ENCODE measurements at places on chromosomes 6 and 20. TPM values are rescaled to one million over a fixed set of nuclear protein-coding genes. Genes with fewer than 3 reads are reported as not detected.

Gene QRSL1
- 15.8 TPM for total RNA-seq

Gene SLC32A1
- total RNA-seq = not detected

Gene EYS
- not detected for total RNA-seq

Gene BTN1A1
- total RNA-seq = not detected

- DNase-seq = no peak
- no peak overlapping the region for H3K4me3 ChIP-seq
- H3K27ac ChIP-seq = no peak overlapping the region
- H3K4me1 ChIP-seq = no peaks in the 10 kb centered on the region
Measured at GRCh38 chr6:76435174-76435573, 362.7 kb upstream of the IMPG1 start.

GRCh38 chr6:28922004-28922820 is 1.6 kb downstream of the TRIM27 start:
- peak overlapping the region; percentile 88 for H3K27ac ChIP-seq
- H3K36me3 ChIP-seq = peaks cover 49% of the 10 kb centered on the region
- peaks cover 41% of the 10 kb centered on the region for H3K4me1 ChIP-seq
- H3K4me3 ChIP-seq = peak overlapping the region; percentile 96

DNA sequence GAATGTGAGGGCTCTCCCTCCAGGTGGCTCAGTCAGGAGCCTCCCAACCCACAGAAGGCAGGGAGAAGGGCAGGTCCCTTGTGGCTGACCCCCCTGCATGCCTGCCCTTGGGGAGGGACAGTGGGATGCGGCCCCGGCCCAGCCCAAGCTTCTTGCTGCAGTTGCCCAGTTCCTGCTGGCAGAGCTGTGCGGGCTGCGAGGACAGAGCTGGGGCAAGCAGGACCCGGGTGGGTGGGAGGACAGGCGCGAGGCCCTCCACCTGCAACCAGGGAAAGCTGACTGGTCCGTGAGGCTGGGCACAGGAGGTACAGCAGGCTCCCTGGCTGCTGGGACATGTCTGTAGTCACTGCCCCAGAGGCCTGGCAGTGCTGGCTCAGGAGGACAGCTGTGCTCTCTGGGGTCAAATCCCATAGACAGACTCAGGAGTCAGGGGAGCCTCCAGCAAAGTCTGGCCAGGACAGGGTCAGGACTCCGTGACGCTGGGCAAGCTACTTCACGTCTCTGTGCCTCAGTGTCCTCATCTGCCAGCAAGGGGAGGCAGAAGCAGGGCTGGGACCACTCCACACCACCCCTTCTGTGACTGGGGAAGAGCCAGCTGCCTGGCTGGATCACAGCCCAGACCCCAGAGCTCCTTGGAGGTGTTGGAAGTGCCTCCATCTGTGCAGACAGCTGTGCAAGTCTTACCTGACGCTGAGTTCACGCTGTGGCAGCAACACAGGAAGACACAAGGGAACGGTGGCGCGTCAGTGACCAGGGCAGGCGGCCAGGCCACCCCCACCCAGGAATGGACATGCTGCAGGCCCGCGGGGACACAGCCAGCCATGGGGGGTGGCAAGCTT is 13.0 kb downstream of the UCKL1 start:
- H3K27me3 ChIP-seq = no peaks in the 10 kb centered on the region
- H3K36me3 ChIP-seq = peaks cover 19% of the 10 kb centered on the region
- H3K27ac ChIP-seq = no peak overlapping the region
- no peak overlapping the region for H3K4me3 ChIP-seq
- DNase-seq = no peak

DNA sequence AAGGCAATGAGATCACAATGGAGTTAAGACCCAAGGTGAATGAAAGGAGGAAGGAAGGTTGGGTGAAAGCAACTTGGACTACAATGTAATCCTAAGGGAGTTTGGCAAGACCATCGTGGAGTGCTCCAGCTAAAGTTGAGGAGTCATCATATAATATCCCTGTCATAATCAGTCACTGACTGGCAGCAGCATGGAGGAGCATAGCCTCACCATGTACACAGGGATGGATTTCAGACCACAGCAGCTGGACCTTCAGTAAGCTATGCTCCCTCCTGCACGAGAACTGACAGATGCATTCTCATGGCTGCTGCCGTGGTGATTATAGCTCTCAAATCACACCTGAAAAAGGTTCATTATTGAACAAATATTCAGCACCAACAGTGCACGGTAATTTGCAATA is 43.0 kb downstream of the GOPC start:
- H3K36me3 ChIP-seq = peaks cover 5% of the 10 kb centered on the region
- H3K27ac ChIP-seq = no peak overlapping the region
- H3K4me1 ChIP-seq = no peaks in the 10 kb centered on the region
- no peak overlapping the region for H3K4me3 ChIP-seq

DNA sequence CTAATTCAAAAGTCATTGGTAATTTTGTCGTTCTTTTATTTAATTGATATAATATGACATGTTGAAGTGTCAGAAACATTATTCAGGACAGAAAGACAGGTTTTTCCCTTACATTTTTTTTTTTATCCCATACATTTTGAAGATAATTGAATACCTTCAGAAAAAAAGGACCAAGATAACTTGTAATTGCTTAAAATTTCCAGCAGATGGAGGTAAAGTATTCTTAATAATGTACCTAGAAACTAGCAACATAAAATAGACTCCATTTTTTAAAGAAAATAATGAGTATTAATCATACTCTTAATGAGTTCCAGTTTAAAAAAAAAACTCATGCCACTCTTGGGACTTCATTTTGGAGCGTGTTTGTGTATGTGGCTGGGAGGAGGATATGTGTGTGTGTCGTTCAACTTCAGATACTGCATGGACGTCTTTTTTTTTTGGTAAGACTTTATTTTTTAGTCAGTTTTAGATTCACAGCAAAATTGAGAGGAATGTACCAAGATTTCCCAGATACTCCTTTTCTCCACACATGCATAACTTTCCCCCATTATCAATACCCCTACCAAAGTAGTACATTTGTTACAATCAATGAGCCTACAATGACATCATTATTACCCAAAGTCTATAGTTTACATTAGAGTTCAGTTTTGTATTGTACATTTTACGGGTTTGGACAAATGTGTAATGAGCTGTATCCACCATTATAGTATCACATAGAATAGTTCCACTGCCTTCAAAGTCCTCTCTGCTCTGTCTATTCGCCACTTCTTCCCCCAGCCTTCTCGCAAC is 79.4 kb downstream of the ROS1 start:
- H3K4me3 ChIP-seq = no peak overlapping the region
- H3K4me1 ChIP-seq = no peaks in the 10 kb centered on the region
- DNase-seq = no peak
- no peaks in the 10 kb centered on the region for H3K36me3 ChIP-seq

- peaks cover 77% of the 10 kb centered on the region for H3K4me1 ChIP-seq
- peak overlapping the region; percentile 2 for H3K27ac ChIP-seq
- H3K27me3 ChIP-seq = no peaks in the 10 kb centered on the region
- no peak overlapping the region for H3K4me3 ChIP-seq
- peaks cover 20% of the 10 kb centered on the region for H3K36me3 ChIP-seq
Measured at GRCh38 chr6:156933201-156934068, 156.3 kb downstream of the ARID1B start.

- H3K27me3 ChIP-seq = no peaks in the 10 kb centered on the region
- H3K27ac ChIP-seq = no peak overlapping the region
- H3K36me3 ChIP-seq = peaks cover 5% of the 10 kb centered on the region
- H3K4me1 ChIP-seq = peaks cover 42% of the 10 kb centered on the region
- H3K4me3 ChIP-seq = no peak overlapping the region
Measured at GRCh38 chr6:152298055-152298647, 339.0 kb downstream of the SYNE1 start.

DNA sequence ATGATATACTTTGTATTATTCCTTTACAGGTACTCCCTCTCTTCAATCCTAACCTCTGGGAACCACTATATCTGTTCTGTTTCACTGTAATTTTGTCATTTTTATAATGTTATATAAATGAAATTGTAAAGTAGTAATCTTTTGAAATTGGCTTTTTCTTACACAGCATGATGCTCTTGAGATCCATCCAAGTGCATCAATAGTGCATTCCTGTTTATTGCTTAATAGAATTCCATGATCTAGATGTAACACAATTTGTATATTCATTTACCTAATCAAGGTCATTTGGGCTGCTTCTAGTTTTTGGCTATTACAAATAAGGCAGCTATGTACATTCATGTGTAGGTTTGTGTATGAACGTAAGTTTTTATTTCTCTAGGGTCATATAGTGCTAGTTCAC is 174.6 kb downstream of the KHDC1L start:
- H3K36me3 ChIP-seq = no peaks in the 10 kb centered on the region
- no peak overlapping the region for H3K4me3 ChIP-seq
- H3K27me3 ChIP-seq = no peaks in the 10 kb centered on the region
- H3K4me1 ChIP-seq = no peaks in the 10 kb centered on the region
- DNase-seq = no peak

- no peak overlapping the region for H3K4me3 ChIP-seq
- H3K27me3 ChIP-seq = no peaks in the 10 kb centered on the region
- peaks cover 48% of the 10 kb centered on the region for H3K36me3 ChIP-seq
Measured at GRCh38 chr6:88612631-88613030, 350.8 kb downstream of the RNGTT start.

- H3K4me1 ChIP-seq = no peaks in the 10 kb centered on the region
- no peak overlapping the region for H3K27ac ChIP-seq
- DNase-seq = no peak
- H3K27me3 ChIP-seq = peaks cover 12% of the 10 kb centered on the region
- H3K4me3 ChIP-seq = no peak overlapping the region
Measured at GRCh38 chr6:39558591-39559190, 166.5 kb downstream of the KIF6 start.

DNA sequence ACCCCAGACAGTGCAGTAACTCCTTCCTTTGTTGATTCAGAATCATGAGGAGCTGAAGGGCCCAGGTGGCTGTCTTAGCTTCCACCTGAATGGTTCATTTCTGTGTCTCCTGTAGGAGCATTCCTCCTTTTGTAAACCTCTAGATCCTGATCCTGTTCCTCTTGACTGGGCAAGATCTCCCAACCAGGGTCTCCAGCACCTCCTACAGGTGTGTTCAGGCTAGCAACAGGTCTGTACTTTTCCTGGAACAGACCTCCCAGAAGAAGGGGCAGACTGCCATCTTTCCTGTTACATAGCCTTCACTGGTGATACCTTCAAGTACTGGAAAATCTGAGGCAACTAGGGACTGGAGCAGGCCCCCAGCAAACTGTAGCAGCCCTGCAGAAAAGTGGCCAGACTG is 35.2 kb downstream of the HLA-B start:
- no peak overlapping the region for H3K27ac ChIP-seq
- H3K36me3 ChIP-seq = no peaks in the 10 kb centered on the region
- no peaks in the 10 kb centered on the region for H3K4me1 ChIP-seq
- H3K27me3 ChIP-seq = peaks cover 28% of the 10 kb centered on the region
- DNase-seq = peak; percentile 11

DNA sequence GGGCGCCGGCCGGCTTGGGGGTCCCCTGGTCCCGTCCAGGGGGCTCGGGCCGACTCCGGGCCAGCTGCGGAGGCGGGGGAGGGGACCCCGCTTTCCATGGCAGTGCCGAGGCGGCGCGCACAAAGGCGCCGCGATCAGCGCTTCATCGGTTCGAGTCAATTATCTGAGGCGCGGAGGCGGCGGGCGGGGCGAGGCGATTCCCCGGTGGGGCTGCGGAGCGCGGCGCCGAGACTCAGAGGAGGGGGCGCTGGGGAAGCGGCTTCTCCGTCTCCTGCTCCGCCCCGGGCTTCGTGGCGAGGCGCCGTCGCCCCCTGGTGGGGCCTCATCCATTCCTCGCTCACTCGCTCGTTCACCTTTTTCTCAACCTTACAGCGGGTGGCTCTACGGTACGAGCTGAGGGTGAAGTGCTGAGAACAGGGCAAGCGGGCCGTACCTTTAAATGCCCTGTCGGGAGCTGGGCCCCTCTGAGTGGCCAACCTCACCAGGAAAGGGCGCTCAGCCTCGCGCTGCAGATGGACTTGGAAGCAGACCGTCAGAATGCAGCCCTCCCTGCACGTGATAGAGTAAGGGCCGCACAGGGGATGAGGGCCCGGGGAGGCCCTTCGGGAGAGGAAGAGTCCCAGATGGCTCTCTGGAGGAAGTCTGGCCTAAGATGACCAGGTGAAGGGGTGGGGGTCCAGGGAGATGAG is 39.9 kb downstream of the SLC52A3 start:
- no peak overlapping the region for H3K27ac ChIP-seq
- H3K4me3 ChIP-seq = no peak overlapping the region
- peaks cover 34% of the 10 kb centered on the region for H3K27me3 ChIP-seq
- H3K4me1 ChIP-seq = no peaks in the 10 kb centered on the region
- peak; percentile 80 for DNase-seq

GRCh38 chr20:35901678-35902544 is 52.4 kb downstream of the SCAND1 start:
- H3K27me3 ChIP-seq = no peaks in the 10 kb centered on the region
- peaks cover 22% of the 10 kb centered on the region for H3K36me3 ChIP-seq
- no peak overlapping the region for H3K27ac ChIP-seq
- no peak overlapping the region for H3K4me3 ChIP-seq
- DNase-seq = no peak
- peaks cover 8% of the 10 kb centered on the region for H3K4me1 ChIP-seq

GRCh38 chr6:131382631-131383030 is 190.4 kb upstream of the ARG1 start:
- H3K4me1 ChIP-seq = no peaks in the 10 kb centered on the region
- peaks cover 5% of the 10 kb centered on the region for H3K36me3 ChIP-seq
- no peaks in the 10 kb centered on the region for H3K27me3 ChIP-seq
- no peak for DNase-seq
- H3K4me3 ChIP-seq = no peak overlapping the region

Measured in activated CD4-positive, alpha-beta T cell treated with anti-CD3 and anti-CD28 coated beads for 36 hours (primary cell).